ENCODE measurements at places on chromosomes 13 and 19. TPM values are rescaled to one million over a fixed set of nuclear protein-coding genes. Genes with fewer than 3 reads are reported as not detected.

Gene NLRP12
- not detected for total RNA-seq

Gene PBX4
- 0.93 TPM for total RNA-seq

Gene GRAMD1A
- 64.6 TPM for total RNA-seq

DNA sequence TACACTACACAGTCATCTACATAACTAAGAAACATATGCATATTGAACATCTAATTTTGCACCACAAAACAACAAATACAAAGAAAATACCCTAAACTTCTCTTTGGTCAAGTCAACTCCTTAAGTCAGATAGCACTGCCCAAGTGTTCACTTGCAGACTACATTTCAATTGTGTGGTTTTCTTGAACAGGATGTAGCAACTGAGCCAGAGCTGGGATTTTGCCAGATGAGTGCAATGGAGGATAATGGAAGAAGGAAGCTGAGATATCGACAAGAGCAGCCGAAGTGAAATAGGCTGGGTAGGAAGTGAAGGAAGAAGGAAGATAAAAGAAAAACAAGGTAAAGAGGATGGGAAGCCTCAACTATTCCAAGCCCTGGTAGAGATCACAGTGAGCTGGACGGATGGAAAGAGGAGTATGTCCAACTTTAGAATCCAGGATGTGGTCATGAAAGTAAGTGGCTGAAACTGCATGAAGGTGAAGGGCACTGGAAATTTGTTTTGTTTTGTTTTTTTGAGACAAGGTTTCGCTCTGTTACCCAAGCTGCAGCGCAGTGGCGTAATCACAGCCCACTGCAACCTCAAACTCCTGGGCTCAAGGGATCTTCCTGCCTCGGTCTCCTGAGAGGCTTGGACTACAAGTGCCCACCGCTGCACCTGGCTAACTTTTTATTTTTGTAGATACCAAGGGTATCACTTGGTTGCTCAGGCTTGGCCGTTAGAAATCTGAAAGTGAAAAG is 15.0 kb downstream of the NUFIP1 start:
- H3K4me3 ChIP-seq = no peak overlapping the region
- peak; percentile 74 for DNase-seq
- no peak overlapping the region for H3K27ac ChIP-seq

DNA sequence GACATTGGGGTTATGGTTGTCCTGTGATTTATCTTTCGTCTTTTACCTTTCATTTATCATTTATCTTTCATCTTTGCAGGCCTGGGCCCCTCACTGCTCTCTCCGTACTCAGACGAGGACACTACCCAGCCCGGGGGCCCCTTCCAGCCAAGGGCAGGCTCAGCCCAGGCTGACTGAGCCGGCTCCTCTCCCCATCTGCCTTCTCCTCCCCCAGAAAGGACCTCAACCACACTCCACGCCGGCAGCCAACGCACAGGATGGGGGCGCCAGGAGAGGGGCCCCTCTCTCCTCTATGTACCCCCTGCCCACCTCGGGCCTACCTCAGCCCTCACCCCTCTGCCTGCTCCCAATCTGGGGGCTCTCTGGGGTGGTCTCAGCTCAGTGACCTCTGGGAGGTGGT is 7.4 kb upstream of the PPP5C start:
- H3K4me1 ChIP-seq = no peaks in the 10 kb centered on the region
- no peaks in the 10 kb centered on the region for H3K36me3 ChIP-seq
- H3K27ac ChIP-seq = no peak overlapping the region
- no peak for DNase-seq
- no peak overlapping the region for H3K4me3 ChIP-seq
- H3K27me3 ChIP-seq = peaks cover 14% of the 10 kb centered on the region
